ENCODE measurements at places on chromosomes 2 and 18. TPM values are rescaled to one million over a fixed set of nuclear protein-coding genes. Genes with fewer than 3 reads are reported as not detected.

- DNase-seq = no peak
- no peaks in the 10 kb centered on the region for H3K27me3 ChIP-seq
- H3K36me3 ChIP-seq = no peaks in the 10 kb centered on the region
- no peak overlapping the region for H3K4me3 ChIP-seq
Observed at GRCh38 chr2:200148366-200148765, 158.1 kb upstream of the SPATS2L start.

Gene FMNL2
- 69.5 TPM for total RNA-seq

DNA sequence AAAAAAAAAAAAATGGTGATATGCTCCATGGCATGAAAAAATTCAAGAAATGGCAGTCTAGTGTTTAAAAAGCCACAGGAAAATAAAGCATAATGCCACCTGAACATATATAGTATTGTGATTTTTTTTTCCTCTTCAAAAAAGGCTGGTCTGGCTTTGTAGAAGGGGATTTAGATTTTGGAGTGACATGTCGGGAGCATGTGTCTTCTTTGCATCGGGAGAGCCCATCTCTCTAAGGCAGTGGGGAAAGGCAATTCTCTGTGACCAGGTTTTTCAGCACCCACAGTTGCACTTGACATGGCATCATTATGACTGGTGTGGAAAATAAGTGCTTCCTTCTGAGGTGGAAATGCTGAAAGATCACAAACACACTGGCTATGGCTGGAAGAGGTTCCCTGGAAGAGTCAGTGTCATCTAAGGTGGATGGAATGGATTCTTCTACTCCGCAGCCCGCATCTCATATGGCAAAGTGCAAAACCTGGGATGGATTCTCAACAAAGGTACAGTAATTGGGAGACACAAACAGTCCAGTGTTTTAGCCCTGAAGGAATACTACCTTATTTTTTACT, 172.5 kb downstream of the AGAP1 start:
- DNase-seq = no peak
- H3K27me3 ChIP-seq = no peaks in the 10 kb centered on the region
- H3K36me3 ChIP-seq = no peaks in the 10 kb centered on the region

DNA sequence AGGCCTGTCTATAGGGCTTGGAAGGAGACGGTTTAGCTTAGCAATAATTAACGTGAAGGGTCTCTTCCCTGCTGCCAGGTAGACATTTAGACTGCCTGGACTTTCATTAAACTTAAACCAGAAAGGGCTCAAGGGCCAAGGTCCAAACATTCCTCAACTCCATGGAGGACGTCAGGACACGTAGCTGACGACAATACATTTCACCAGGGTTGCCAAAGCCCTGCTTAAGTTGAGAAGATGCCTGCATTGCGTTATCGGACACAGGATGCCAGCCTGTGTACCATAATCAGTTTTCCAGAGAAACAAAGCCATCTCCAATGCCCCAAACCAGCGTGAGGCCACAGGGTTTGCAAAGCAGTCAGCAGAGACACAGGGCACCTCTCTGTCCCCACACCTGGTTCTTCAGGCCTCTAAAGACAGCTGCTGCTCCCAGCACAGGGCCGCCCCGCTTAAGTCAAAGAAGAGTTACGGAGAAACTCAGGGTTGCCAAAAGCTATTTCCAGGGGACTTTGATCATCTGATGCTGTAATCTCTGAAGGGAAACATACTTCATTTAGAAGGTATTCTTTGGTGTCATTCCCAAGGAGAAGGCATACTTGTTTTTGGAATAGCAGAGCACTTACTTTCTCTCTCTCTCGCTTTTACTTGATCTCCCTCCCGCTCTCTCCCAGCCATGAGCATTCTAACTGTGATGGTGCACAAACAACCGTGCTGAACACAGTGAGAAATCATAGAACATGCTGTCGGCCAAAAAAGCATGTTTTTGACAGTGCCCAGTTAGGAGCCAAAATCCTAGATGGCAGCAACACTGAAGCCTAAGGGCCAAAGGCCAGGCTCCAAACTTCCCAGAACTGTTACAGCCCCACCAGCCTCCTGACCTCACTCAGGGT, 46.0 kb downstream of the TTC32 start:
- no peak for DNase-seq
- no peaks in the 10 kb centered on the region for H3K36me3 ChIP-seq
- H3K4me3 ChIP-seq = no peak overlapping the region
- no peaks in the 10 kb centered on the region for H3K27me3 ChIP-seq

DNA sequence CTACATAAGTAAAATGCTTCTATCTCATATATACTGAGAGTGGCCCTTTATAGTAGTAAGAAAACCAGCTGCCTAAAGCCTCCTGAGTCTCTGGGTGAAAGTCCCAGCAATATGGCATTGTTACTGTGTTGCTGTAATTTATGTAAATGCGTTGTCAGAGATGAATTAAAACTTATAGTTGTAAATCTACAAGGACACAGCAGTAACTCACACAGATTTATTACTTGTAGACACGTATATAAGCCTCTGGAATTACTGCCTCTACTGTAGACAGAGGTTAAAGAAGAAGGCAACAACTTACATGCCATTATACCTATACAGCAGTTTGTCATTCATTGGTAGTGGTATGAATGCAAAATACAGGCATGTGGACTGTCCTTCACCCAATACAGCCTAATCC, 169.1 kb upstream of the BOD1L2 start:
- no peaks in the 10 kb centered on the region for H3K4me1 ChIP-seq
- H3K36me3 ChIP-seq = no peaks in the 10 kb centered on the region
- DNase-seq = no peak
- no peaks in the 10 kb centered on the region for H3K27me3 ChIP-seq

- no peak overlapping the region for H3K4me3 ChIP-seq
- no peaks in the 10 kb centered on the region for H3K27me3 ChIP-seq
- H3K27ac ChIP-seq = no peak overlapping the region
- no peaks in the 10 kb centered on the region for H3K4me1 ChIP-seq
Observed at GRCh38 chr2:42314892-42315468, 46.0 kb downstream of the COX7A2L start.

DNA sequence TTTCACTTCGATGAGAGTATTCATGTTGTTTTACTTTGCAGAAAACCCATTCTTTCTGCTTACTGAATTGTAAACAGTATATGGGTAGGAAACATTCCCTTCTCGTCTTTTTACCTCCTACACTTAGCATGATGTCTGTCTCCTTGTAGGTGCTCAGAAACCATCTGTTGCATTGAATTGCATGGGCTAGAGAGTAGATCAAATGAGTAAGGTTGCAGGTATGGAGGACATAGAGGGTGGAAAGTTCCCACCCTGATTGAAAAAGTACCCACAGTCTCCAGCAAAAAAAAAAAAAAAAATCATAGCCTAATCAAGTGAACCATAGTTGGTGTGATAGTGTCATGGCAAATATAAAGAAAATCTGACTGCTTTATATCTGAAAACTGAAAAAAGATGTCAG, 1.7 kb downstream of the CYTIP start:
- H3K4me3 ChIP-seq = peak overlapping the region; percentile 54
- no peaks in the 10 kb centered on the region for H3K36me3 ChIP-seq
- no peaks in the 10 kb centered on the region for H3K4me1 ChIP-seq

Gene LIMS4
- total RNA-seq = 2.1 TPM

Gene RBM45
- 11.3 TPM for total RNA-seq

- no peaks in the 10 kb centered on the region for H3K27me3 ChIP-seq
- no peak overlapping the region for H3K4me3 ChIP-seq
- H3K27ac ChIP-seq = no peak overlapping the region
- DNase-seq = no peak
Observed at GRCh38 chr2:100274566-100275199, 47.6 kb downstream of the LONRF2 start.

DNA sequence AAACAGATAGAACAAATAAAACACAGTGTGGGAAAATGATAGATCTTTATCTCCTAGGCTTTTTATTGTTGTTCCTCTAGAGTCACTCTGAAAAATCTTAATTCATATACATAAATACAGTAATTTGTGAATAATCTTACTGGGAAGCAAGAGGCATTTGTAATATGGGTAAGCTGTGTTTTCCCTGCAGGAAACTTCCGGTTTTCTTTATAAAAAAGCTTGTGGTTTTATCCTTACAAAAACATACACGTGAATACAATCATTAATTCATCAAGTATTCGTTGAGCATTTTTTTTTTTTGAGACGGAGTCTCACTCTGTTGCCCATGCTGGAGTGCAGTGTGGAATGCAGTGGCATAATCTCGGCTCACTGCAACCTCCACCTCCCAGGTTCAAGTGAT, 1312.8 kb upstream of the ZEB2 start:
- DNase-seq = no peak
- no peak overlapping the region for H3K4me3 ChIP-seq
- no peaks in the 10 kb centered on the region for H3K36me3 ChIP-seq

GRCh38 chr2:15521641-15522181, 39.4 kb downstream of the NBAS start:
- no peak overlapping the region for H3K27ac ChIP-seq
- H3K27me3 ChIP-seq = no peaks in the 10 kb centered on the region
- no peaks in the 10 kb centered on the region for H3K4me1 ChIP-seq
- peaks cover 28% of the 10 kb centered on the region for H3K36me3 ChIP-seq

Gene RNF125
- 6.5 TPM for total RNA-seq

GRCh38 chr2:11559786-11560155, 25.9 kb downstream of the GREB1 start:
- DNase-seq = peak; percentile 30
- peaks cover 19% of the 10 kb centered on the region for H3K27me3 ChIP-seq
- no peak overlapping the region for H3K4me3 ChIP-seq
- H3K36me3 ChIP-seq = no peaks in the 10 kb centered on the region
- H3K4me1 ChIP-seq = no peaks in the 10 kb centered on the region

Gene AOX1
- total RNA-seq = 24.3 TPM

DNA sequence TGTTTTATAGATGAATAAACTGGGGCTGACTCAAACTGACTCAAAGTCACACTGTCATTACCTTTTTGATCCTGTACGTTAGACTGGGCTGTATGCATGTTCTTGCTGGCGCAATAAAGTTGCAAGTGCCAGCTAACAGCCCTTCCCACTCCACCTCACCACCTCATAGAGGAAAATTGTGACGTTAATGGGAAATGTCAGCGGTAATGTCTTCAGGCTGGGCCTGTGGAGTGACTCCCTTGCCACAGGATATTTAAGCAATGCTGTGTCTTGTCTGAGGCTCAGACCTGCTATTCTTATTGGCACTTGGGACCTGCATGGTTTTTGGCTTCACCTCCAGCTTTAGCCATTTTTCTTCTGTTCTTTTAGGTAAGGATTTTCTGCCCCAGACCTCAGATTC, 25.2 kb upstream of the CASP10 start:
- H3K4me1 ChIP-seq = peaks cover 48% of the 10 kb centered on the region
- no peak for DNase-seq
- peak overlapping the region; percentile 55 for H3K27ac ChIP-seq

DNA sequence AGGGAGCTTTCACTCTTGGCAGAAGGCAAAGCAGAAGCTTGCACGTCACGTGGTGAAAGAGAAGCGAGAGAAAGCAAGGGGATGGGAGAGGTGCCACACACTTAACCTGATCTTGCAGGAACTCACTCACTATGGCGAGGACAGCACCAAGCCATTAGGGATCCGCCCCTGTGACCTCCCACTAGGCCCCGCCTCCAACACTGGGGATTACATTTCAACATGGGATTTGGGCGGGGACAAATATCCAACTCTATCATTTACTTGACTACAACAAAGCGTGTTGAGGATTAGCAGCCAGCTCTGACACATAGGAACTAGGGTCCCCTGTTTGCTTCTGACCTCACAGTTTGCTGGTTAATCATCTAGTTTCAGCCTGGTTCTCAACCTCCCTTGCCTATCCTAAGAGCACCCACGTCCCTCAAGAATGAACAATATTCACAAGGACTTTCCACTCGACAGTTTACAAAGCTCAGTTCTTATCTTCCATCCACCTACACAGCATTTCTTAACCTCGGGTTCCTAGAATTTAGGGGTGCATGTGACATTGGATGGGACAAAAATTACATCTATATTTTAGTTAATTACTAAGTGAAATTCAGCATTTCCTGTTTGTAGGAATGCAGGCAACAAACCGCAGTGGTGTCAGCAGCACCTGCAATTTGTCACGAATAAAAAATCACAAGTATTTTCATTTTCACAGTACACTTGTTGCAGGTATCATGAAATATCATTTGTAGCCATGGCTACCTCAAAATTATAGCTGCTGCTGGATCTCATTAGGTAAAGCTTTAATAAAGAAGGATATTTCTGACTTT, 36.0 kb downstream of the LBH start:
- H3K4me3 ChIP-seq = no peak overlapping the region
- DNase-seq = no peak
- peak overlapping the region; percentile 17 for H3K27ac ChIP-seq

DNA sequence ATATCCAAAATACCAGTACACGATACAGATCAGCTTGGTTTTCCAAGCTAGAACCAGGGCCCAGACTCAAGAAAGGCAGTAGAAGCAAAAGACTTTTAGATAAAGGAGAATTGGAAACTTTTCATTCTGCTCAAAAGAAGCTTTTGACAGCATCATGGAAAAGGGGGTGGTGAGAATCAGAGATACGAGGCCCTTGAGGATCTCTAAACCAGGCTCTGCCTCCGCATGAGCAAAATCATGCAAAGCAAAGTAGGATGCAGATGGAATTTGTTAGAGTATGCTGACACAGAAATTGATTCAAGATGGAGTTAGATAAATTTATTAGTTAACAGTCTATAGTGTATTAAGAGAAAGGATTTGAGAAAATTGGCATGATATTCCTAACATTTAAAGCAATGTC, 39.8 kb downstream of the FAM98A start:
- no peak overlapping the region for H3K4me3 ChIP-seq
- DNase-seq = no peak
- no peak overlapping the region for H3K27ac ChIP-seq

GRCh38 chr2:120398051-120398995, 52.4 kb downstream of the INHBB start:
- DNase-seq = peak; percentile 56
- no peaks in the 10 kb centered on the region for H3K27me3 ChIP-seq
- H3K27ac ChIP-seq = no peak overlapping the region
- H3K4me1 ChIP-seq = no peaks in the 10 kb centered on the region

Gene METAP1D
- 4.1 TPM for total RNA-seq

DNA sequence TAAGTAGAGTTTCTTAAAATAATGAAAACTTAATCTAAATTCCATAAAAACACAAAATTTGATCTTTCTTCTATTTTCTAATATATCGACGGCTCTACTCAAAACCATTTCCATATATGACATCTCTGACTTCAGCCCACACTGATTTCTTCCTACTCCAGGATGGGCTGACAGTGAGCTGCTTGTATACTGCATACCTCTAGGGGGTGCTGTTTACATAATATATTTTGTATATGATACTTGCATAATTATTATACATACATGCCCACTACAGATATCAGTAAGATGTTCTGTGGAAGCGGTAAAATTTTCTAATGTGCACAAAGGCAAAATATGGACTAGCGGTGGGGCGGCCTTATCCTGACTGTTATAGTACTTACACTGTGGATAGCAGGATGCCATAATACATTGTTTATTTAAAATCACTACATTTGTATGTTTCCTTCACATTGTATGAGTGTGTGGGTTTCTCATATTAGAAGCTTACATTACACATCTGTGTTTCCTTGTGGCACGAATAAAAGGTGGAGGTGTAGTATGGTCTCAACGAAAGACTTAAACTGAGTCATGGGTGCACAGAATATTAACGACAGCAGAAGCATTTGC, 66.1 kb upstream of the NXPH2 start:
- H3K27me3 ChIP-seq = no peaks in the 10 kb centered on the region
- H3K36me3 ChIP-seq = no peaks in the 10 kb centered on the region
- no peak overlapping the region for H3K27ac ChIP-seq
- DNase-seq = no peak
- H3K4me3 ChIP-seq = no peak overlapping the region
- H3K4me1 ChIP-seq = no peaks in the 10 kb centered on the region
